ENCODE measurements at places on chromosomes 12 and 14. TPM values are rescaled to one million over a fixed set of nuclear protein-coding genes. Genes with fewer than 3 reads are reported as not detected.

GRCh38 chr12:95557625-95558024, 6.3 kb upstream of the USP44 start:
- no peak for DNase-seq

DNA sequence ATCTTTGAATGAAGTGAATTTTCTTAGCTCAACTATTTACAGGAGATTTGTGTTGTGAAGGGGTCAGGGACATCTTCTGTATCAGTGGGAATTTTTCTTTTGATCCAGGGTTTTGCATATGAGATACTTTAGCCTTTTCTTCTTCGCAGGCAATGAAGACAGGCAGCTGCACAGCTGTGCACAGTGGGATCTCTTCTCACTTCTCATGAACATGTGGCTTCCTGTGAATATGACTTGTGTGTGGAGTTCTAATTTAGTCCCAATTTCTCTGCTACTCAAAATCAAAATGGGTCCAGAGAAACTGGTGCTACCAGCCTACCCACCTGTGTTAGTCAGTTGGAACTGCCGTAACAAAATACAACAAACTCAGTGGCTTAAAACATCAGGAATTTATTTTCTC, 37.8 kb downstream of the ARF6 start:
- no peak for DNase-seq

DNA sequence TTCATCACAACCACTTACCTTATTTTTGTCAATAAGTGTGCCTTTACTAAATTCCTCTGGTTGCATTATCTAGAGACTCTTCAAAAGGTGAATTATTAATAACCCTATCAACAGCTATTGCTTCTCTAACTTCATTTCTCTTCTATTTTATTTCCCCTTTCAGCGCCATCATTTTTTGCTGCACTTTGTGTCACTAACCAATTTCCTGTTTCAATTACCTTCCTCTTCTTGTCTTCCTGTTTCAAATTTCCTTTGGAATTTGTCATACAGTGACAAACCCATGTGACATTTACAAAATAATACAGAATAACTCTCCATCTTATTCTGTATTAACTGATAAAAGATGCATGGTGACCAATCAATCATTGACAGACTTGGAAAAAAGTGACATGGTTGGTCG, 12.2 kb upstream of the CLEC2A start:
- DNase-seq: no peak

- DNase-seq: no peak
Measured at GRCh38 chr14:30657606-30658163, 35.6 kb downstream of the SCFD1 start.

- no peak for DNase-seq
Measured at GRCh38 chr12:31322801-31323207, 3.1 kb downstream of the SINHCAF start.

- DNase-seq: no peak
Measured at GRCh38 chr14:47191700-47192099, 483.7 kb downstream of the MDGA2 start.

GRCh38 chr12:92471551-92471950, 231.2 kb upstream of the PLEKHG7 start:
- DNase-seq: no peak

Gene ITGB7
- 7.7 TPM for total RNA-seq

Gene RERG
- total RNA-seq: 19.6 TPM

Gene SSPN
- 15.6 TPM for total RNA-seq

Gene COQ10A
- 12.0 TPM for total RNA-seq

All from upper lobe of right lung (tissue), 1 donor.